ENCODE measurements at places on chromosomes 12 and 14.

- no peak for DNase-seq
Observed at GRCh38 chr14:35435177-35435576, 30.6 kb upstream of the NFKBIA start.

DNA sequence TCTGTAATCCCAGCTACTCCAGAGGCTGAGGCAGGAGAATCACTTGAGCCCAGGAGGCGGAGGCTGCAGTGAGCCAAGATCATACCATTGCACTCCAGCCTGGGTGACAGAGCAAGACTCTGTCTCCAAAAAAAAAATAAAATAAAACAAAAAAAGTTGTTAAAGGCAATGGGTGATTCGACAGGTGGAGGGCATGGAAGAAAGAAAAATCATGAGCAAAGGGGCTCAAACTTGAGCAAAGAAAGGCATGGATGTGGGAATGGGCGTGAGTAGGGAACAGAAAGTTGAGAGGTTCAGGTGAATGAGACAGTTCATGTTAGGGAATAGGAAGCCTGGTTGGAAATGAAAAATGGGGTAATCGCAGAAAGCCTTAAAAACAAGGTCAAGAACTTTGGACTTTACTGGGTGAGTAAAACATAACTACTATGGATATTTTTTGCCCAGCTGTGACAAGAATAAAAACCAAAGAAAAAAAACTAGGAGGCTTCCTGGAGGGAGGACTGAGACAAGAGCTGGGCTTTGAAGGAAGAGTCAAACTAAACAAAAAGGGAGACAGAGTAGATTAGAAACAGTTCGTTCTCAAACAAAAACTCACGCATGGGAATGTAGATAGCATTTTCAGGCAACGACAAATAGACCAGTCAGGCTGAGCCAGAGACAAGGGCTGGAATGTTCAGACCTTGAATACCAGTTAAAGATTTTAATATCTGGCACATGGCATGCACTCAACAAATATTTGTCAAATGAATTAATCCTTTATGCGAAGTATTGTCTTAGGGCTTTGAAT, 18.8 kb downstream of the PYM1 start:
- DNase-seq: no peak

- peak; percentile 47 for DNase-seq
Observed at GRCh38 chr14:50619569-50620141, 48.5 kb downstream of the SAV1 start.

DNA sequence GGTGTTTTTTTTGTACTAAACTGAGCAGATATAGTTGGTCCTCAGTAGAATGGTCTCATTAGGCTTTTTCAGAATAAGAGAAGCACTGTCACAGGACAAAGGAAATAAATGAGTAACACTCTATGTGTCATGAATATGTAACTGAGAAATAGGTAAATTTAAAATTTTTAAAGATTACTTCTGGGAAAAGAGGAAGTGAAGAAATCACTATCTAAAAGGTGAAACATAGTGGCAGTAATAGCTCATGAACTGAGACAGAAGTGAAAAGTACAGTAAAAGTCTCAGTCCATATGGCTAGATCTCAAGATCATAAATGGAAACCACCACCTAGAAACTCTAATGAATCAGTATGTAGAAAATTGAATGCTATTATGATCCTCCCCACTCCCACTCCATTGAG, 89.3 kb upstream of the TTC7B start:
- no peak for DNase-seq

DNA sequence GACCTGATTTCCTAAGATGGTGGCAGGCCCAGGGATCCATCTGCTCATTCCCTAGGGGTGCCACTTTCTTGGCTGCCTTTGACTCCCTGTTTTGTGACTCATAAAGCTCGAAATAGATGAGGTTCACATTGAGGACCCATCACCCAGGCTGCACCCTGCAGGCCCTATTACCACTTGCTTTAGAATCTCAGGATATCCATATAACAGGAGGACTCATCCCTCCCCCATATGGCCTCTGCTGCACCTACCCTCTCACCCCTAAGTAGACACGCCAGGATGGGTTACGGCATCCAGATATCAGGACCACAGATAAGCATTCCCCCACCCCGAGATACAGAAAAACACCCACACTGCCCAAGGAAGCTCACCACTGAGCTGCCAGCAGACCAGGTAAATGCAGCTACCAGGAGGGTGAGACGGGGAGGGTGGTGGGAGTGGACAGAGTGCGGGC, 155.7 kb downstream of the DPF3 start:
- DNase-seq: no peak

- DNase-seq: no peak
Observed at GRCh38 chr12:53324113-53324778, 2.8 kb upstream of the AAAS start.

DNA sequence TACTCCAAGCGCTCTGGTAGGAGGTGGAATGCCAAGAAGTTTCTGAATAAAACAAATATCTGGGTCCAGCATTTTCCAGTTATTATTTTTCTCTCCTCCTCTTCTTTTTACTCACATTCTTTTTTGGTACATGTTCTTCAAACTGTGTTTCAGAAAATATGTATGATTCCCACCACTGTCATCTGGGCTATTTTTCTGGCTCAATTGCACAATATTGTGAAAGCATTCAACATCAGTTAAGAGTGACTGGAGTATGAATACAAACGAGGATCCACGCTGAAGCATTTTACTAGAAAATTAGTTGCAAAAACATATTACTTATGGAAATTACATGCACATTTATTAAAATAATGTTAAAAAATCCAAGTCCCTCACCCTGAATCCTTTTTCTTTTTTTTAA, 61.5 kb downstream of the KCNMB4 start:
- no peak for DNase-seq

GRCh38 chr14:99262977-99263448, 9.0 kb downstream of the BCL11B start:
- DNase-seq: no peak

Data from astrocyte of the cerebellum (primary cell).